ENCODE measurements at places on chromosomes 5 and 9.

GRCh38 chr5:167773668-167774301 is 517.7 kb upstream of the WWC1 start:
- DNase-seq = no peak

GRCh38 chr5:168802337-168802736 is 223.2 kb upstream of the PANK3 start:
- no peak for DNase-seq

DNA sequence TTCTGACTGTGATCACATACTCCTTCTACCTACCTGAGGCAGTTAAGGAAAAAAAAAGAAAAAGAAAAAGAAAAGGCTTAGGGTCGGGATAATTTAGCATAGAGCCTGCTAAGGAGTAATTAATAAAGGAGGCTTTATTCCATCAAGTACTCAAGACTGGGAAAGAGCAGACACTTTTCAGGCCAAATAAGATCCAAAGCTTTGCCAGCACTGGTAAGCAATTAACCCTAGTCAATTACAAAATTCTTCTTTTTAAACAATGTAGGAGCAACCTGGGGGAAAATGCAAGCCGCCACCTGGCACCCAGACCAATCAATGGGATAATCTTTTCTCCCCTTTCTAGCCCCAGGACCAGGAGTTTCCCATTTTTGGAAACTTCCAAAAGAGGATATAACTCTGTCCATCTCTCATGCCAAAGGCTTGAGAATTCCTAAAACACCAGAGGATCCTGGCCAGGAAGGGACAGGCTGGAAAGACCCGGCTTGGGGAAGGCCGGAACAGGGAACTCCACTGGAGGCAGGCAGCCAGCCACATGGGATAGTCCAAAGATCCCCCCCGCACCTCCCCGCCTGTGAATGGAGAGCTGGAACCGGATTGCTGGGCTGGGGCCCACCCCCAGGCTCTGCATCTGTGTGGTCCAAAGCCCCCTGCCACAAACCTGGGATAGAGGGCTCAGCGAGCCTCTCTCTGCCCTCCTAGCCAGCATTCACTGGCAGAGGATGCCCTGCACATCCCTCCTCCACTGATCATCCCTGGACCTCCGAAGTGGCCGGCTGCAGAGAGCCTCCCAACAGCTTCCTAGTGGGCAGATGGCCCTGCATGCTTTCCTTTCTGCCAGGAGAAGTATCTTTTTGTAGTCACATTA is 117.8 kb downstream of the ZNF354C start:
- DNase-seq = no peak

DNA sequence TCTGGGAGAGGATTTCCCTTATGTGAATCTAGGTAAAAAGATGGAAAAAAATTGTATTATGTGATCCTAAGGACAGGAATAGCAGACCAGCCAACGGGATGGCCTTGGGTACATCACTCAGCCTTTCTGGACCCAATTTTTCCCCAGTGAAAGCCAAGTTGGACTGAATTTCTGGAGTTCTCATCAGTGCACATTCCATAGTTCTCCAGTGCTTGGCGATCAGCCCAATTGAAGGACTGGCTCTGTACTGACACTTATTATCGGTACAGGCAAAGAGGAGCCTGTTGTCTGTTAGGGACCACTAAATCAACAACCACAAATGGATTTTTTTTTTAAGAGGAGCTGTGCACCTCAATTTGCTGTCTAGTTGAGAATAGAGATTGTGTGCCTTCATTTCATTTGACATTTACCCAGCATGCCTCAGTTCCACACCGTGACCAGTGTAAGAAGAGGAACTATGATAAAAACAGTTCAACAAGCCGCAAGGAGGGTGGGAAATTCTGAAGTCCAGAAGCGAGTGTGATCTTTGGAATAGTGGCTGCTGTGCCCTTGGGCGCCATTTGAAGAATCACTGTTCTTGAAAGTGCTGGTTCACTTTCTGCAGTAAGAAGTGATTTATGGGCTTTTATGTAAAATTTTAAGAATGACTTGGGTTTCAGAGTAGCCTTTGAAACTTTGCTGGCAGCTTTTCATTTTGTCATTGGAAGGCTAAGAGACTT is 8.0 kb downstream of the ARL10 start:
- DNase-seq = no peak

GRCh38 chr5:35776757-35777156 is 79.9 kb upstream of the IL7R start:
- DNase-seq = no peak

DNA sequence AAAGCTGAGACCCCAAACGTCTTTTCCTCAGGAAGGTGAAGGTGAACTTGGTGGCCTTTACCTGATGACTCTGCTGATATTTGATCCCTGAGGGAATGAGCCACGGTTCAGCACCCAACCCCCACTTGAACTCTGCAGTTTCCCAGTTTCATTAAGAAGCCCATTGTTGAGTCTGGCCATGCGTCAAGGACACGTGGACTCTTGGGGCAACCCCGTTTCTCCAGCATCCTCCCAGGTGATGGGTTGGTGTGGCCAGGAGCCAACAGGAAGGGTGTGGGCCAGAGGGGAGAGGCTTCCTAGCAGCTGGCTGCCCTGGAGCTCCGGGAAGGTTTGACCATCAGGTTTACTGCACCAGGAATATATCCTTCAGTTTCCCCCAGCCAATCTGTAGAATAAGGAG is 59.5 kb upstream of the GNE start:
- no peak for DNase-seq

GRCh38 chr5:91189480-91190313 is 193.4 kb downstream of the ARRDC3 start:
- DNase-seq = no peak

- DNase-seq = no peak
Measured at GRCh38 chr9:129316281-129317030, 138.4 kb upstream of the IER5L start.

DNA sequence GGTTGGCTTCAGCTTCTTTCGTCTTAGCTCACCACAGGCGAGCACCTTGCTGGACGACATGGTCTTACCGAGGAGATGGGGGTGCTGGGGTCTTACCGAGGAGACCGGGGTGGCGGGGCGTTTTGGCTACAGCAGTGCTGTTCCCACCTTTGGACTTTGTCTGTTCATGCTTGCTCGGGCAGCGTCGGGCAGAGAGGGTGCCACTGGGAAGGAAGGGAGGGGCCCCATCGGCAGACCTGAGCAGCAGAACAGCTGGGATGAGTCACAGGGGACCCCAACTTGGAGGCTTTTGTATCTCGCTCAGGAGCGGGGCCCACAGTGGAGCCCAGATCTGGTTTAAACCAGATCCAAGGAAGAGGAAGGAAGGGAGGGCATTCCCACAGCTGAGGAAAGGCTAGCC is 106.0 kb upstream of the CACNA1B start:
- DNase-seq = no peak

- no peak for DNase-seq
Measured at GRCh38 chr9:113564498-113565237, 101.1 kb downstream of the RGS3 start.

DNA sequence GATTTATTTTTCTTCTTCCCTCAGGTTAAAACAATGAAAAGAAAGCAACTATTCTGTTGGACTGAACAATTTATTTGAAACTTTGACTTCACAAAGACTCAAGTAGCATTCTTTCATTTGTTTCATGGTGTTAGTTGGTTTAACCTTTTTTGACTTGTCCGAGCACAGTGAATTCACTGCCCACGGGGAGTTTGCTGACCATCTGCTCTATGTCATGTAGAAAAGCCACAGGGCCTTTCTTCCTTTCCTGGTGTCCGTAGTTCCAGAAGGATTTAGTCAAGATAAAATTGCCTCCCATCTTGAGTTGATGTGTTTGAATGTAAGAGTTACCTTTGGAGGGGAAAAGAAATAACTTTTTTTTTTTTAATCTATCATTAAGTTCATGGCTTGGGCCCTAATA is 55.1 kb upstream of the ZNF608 start:
- no peak for DNase-seq

DNA sequence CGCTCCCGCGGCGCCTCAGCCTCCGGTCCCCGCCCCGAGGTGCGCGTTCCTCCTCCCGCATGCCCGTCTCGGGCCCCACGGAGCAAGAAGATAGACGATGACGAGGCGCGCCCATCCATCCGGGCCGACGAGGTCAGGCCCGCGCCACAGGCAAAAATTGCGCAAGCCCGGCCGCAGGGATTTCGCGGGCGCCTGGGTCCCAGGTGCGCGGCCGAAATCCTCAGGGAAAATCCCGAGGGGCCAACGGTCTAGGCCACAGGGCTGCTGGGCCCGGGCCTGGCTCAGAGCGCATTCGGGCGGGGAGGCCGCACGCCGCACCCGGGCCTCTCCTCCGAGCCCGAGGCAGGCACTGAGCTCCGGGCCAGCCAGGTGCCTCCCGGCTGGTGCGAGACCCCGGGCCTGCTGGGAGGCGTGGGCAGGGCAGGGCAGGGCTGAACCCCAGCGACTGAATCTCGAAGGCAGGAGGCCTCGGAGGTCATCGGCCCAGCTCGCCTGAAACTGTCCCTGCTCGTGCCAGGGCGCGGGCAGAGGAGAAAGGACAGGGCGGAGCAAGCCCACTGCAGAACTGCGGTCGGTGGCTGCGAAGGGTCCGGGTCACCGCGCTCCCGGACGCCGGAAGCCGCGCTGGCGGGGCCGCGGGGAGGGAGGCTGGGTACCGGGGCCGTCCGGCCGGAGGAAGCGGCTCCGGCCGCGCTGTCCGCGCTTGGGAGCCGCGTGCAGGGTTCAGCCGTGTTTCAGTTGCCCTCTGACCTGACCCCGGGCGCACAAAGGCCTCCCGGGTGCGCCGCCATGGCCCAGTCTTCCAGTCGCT is 66.8 kb downstream of the FOXD1 start:
- no peak for DNase-seq

- DNase-seq = no peak
Measured at GRCh38 chr5:115424030-115424429, 120.5 kb downstream of the FEM1C start.

- DNase-seq = no peak
Measured at GRCh38 chr5:150734579-150735384, 24.0 kb downstream of the DCTN4 start.

DNA sequence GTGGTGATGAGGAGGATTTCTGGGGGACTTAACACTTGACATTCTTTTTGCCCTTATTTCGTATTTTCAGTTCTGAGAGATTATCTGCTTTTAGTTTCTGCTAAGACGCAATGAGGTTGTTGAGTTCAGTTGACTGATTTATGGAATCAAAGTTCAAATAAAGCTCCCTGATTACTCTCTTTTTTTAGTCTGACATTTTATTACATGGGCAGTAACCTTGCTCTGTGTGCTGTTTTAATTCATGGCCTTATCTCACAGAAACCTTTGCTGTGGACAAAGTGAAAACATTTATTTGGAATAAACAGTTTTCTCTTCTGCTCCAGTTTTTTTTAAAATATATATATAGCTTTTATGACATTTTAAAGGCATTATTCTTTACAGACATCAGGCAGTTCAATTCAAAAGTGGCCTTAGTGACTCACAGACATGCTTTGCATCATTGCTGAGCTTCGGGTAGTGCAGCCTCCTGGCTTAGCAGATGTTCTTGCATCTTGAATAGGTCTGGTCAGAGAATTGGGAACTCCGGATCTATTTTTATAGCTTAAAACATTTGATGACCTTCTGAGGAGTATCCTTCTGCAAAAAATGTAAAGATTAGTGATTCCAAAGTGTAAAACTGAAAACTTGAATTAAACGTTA is 162.9 kb downstream of the FAM170A start:
- DNase-seq = no peak

GRCh38 chr5:31435730-31436129 is 96.2 kb downstream of the DROSHA start:
- no peak for DNase-seq

DNA sequence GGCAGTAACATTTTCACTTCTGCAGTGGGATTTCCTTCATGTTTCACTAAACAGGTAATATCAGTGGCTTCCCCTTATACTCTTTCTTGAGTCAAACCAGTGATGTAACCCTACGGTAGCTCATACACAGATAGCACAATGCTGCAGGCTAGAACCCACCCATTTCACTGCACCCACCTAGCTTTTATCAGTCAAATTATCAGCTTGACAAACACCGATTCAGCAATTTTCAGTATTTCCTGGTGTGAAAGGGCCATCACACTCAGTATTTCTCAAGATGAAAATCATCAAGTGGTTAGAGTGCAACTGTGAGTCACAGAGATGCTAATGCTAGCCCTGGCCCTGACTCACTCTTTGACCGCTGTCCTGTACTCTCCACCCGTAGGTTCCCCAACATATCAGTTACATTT is 242.3 kb upstream of the PTGER4 start:
- DNase-seq = no peak

- DNase-seq = no peak
Measured at GRCh38 chr5:154967421-154968024, 26.6 kb downstream of the MRPL22 start.

- no peak for DNase-seq
Measured at GRCh38 chr9:98430535-98431292, 175.3 kb upstream of the TBC1D2 start.

GRCh38 chr5:74364507-74364906 is 276.0 kb downstream of the ENC1 start:
- DNase-seq = no peak

DNA sequence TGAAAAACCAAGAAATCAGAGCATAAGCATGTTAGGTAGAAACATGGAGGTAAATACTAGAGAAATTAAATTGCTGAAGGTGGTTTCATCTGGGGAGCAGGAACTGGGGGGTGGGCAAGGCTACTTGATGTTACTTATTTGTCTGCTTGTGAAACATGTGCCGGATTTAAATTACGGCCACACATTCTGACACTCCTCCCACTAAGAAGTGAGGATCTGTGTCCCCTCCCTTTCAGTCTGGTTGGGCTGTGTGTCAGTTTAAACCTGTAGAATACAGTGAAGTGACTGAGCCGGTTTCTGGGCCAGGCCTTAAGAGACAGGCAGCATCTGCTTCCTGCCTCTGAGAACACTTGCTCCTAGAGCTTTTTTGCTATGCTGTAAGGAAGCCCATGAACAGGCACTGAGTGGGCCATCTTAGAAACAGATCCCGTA is 2.3 kb upstream of the IARS1 start:
- no peak for DNase-seq

- no peak for DNase-seq
Measured at GRCh38 chr5:81912933-81913332, 58.9 kb upstream of the ATG10 start.

DNA sequence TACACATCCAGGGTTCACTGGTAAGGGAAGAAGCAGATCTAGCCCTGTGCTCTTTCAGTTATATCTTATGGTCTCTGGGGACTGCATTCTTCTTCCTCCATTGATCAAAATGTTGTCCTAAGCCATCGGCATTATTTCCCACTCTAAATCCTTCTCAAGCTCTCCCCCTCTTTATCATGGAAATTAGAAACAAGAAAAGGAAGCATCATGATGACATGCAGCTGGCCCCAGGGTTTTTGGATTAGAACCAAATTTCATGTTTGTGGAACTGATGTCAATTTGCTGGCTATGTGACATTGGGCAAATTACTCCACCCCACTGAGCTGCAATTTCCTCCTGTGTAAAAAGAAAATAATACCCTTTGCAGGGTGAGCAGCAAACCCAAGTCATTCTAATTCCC is 39.5 kb downstream of the MFAP3 start:
- DNase-seq = no peak

DNA sequence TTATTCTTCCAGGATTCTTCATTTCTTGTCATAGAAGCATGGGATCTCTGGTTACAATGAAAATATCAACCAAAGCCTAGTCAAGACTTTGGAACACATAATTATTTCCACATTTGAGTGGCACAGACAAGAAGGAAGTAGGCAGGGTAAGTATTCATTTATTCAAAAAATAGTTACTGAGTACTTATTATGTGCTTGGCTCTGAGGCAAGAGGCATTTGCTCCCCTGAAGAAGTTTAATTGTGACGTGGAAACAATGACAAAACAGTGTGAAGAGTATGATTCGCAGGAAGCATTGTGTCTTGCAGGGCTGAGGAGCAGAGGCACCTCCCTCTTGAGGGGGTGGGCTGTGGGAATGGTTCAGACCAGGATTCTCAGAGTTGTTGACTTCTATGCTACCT is 45.0 kb upstream of the TNFSF15 start:
- DNase-seq = no peak

- DNase-seq = no peak
Measured at GRCh38 chr5:106909716-106910115, 761.0 kb downstream of the EFNA5 start.

All from activated CD8-positive, alpha-beta memory T cell treated with anti-CD3 and anti-CD28 coated beads for 4 hours (primary cell).